ENCODE measurements at places on chromosomes 5 and 9.

DNA sequence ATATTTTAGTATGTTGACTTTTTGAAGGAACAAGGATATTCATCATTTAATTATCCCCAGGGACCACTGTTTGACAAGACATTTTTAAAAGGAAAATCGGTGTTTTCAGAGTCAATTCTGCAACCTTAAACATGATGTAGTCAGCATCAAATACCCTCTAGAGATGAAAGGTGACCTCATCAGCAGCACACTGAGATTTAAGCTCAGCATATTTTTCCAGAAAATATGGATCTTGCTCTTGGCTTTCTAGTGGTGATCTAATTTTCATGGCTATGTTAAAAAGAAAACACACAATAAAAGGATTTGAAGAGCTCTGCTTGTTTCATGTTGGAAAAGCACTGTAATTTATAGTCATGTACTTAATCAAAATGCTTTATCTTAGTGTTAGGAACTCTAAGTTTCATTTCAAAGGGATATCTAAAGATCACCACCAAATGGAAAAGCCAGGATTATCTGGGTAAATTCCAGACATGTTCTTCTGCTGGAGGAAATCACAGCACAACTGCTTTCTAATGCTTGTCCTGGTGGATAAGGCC is 487.2 kb downstream of the ENC1 start:
- DNase-seq = no peak

DNA sequence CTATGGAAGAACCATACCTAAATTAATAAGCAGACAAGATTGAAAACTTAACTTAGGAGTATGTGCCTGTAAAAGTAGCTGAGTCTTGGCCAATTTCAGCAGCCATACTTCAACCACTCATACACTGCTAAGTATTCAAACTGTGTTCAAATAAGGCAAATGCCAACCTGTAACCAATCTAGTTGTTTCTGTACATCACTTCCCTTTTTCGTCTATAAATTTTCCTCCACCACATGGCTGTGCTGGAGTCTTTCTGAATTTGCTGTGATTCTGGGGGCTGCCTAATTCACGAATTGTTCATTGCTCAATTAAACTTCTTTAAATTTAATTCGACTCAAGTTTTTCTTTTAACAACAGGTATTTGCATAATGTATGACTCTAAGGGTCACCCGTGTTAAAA is 184.4 kb downstream of the PLK2 start:
- DNase-seq = no peak

DNA sequence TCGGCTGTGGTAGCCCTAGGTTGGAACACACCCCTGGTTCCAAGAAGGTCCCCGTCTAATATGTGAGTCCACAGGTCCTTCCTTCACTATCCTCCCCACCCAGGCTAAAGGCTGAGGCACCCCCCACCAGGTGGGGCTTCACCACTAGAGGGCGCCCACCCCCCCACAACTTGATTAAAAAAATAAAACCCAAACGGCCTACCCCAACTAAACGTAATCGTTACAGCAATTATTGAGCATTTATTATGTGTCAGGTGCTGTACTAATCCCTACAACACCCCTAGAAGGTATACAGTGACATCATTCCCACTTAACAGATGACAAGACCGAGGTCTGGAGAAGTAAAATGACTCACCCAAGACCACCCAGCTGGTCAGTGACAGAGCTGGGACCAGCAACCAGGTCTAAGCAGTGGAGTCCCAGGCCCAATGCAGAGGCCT is 65.0 kb downstream of the FGF18 start:
- peak; percentile 38 for DNase-seq

GRCh38 chr5:103450333-103451061 is 112.1 kb downstream of the NUDT12 start:
- DNase-seq = no peak

GRCh38 chr5:179823937-179824744 is 3.4 kb downstream of the SQSTM1 start:
- no peak for DNase-seq

DNA sequence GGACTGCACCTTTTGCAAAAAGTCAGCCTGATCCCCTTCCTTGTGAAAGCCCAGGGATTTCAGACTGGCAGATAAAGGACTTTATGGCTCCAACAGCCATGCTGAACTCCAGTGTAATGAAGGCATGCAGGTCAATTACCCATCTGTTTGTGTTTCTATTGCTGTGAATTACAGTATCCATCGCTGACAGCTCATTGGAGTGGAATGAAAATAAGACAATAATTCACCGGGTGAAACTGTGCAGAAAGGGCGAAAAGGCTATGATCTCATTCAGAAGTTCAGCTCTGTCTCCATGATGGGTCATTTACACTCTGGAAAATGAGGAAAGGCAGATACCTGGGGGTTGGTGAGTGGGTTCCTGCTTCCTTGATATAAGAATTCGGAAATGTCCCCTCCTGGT is 148.0 kb downstream of the BRINP1 start:
- no peak for DNase-seq

DNA sequence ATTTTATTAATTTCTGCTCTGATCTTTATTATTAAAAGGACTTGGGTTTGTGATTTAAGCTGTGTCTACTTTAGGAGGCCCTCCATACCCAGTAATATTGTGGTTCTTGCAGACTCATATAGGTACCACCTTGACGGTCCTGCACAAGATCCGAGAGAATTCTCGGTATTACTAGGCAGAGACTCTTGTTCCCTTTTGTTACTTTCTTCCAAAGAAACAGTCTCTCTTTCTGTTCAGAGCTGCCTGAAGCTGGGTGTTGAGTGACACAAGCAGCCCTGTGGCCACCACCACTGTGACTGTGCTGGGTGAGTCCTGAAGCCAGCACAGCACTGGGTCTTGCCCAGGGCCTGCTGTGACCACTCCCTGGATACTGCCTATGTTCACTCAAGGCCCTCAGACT is 666.6 kb downstream of the SEMA5A start:
- DNase-seq = no peak

GRCh38 chr9:14645648-14646047 is 47.6 kb downstream of the ZDHHC21 start:
- DNase-seq = no peak

DNA sequence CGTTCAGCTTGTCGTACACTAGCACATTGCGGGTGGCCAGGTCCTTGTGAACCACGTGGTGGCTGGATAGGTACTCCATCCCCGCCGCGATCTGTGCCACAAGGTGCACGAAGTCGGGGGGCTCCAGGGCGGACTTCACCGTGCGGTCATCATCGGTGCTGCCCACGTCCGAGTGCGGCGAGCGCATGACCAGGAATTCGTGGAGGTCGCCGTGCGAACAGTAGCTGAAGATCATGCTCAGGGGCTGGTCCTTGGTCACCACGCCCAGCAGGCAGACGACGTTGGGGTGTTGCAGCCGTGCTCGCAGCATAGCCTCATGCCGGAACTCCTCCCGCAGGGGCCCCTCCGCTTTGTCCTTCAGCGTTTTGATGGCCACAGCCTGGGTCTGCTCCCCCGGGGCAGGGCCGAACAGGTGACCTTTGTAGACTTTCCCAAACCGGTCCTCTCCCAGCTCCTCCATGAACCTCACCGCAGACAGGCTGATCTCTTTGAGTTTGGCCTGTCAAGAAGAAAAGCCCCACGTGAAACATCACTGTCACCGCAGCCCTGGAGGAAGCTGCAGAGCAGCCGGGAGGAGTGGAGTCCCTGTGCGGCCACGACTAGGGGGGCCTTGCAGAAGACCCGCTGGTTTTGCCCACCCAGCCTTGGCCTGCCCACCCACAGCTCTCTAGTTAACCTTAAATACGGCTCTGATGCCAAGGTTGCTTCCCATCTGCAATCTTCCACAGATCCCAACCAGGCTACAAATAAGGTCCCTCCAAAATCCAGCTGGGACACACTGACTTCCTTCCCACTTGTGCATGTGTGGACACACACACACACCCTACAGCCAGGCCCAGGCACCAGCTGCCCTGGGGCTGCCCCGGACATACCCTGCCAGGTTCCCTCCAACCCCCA is 225.2 kb downstream of the ROR2 start:
- no peak for DNase-seq

DNA sequence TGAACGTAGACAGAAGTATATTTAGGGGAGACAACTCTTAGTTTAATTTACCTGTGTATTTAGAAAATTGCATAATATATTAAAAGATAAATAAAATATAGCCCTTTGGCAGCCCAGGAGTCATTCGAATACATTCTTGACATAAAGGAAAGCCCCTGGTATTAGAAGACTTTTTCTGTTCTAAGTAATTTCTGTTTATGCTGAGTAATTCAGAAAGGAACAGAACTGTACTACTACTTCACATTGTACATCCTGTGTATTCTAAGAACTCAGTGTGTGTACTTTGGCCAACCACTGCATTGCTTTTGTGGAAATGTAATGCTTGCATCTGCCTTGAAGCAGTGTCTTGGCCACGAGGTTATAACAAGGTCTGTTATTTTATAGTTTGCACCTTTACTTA is 136.4 kb downstream of the KDM4C start:
- peak; percentile 69 for DNase-seq

DNA sequence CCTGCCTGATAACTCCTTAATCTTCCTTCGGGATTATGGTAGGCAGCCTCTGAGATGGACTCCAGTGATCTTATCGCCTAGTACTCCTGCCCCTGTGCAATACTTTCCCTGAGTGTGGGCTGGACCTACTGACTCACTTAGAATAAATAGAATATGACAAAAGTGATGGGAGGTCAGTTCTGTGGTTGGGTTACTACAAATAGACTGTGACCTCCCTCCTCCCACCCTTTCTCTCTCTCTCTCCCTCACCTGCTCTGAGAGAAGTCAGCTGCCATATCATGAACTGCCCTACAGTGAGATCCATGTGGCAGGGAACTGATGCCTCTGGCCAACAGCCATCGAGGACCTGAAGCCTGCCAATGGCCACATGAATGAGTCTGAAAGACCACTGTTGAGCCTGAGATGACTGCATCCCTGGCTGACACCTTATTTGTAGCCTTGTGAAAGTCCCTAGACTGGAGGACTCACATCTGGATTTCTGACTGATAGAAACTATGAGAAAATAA is 31.7 kb downstream of the NRG2 start:
- DNase-seq = no peak

DNA sequence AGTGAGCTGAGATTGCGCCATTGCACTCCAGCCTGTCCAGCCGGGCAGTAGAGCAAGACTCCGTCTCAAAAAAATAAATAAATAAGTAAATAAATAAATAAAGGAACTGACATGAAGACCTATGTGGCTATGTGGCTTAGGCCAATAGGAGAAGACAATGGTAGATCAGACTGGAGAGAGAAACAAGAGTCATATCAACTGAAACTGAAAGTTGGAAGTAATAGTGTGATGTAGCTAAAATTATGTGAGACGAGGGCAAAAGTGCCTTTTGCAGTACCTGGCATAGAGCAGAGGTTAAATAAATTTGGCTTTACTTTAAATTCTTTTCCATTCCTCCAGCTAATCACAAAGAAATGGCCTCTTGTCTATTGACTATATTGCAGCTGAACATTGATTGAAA is 7.3 kb downstream of the FBP2 start:
- no peak for DNase-seq

DNA sequence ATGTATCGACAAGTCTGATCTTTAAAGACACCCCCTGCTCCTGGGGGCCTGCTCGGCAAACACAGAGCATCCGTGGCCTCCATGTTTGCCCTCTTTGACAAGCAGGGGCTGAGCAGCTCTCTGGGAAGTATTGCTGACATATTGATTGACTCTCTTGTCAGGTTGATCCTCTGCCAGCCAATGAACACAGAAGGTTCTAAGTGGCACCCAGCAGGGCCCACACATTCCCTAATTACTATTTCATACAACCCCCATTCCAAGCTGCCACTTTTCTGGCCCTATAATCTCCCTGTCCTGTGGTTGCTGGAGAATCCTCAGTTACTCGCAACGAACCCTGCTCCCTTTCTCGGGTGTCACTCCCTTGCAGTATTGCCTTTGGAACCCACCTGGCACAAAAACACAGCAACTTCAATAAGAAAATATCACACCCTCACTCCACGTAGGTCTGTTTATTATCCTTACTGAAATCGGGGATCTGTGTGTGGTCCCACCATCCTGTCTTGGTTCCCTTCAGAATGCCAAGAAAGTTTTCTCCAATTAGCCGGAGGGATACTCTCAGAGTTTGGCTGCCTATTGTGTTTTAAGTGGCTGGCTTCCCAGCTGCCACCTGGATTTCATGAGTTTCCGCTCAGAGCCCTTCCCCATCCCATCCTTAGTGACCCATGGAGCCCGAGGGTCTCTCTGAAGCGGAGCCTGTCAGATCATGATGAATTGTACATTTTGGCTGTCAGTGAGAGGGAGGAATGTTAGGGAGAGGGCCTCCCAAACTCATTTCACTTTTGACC is 249.0 kb upstream of the WWC1 start:
- no peak for DNase-seq

GRCh38 chr5:60206234-60206633 is 312.7 kb upstream of the PDE4D start:
- no peak for DNase-seq

GRCh38 chr5:108654051-108654450 is 93.6 kb upstream of the FER start:
- no peak for DNase-seq

DNA sequence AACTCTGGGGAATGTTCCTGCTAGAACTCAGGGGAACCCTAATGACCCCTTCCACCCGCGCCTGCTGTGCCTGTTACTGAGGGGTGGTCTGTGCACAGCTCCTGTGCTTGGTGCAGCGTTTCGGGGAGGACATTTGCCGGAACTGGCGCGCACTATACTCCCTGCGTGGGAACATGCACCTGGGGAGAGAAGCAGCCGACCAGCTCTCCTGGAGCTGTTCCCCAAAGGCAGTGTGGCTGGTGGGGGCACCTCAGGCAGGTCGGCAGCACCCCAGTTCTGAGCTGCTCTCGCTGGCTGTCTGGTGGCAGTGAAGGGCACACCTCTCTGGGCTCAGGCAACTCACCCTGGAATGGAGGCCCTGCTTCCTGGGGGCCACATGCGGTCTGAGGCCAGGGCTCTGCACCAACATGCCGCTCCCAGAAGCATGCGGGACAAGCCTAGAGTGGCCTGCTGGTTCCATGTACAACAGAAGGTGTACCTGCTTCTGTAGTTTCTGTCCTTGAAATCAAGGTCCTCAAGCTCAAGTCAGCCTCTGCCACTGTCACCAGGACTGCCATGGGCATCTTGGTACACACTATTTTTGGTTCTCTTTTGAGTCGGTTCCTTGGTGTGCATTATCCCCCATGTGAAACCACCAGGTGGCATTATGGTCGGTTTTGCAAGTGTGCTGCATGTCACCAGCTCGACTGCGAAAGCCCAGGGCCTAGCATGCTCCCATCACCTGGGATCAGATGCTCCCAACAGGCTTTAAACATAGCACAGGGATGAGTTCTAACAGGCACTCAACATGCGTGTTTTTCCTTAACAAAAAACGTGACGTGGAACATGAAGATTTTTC is 7.8 kb upstream of the MRNIP start:
- DNase-seq = peak; percentile 24
